ENCODE measurements at places on chromosomes 2 and 18.

DNA sequence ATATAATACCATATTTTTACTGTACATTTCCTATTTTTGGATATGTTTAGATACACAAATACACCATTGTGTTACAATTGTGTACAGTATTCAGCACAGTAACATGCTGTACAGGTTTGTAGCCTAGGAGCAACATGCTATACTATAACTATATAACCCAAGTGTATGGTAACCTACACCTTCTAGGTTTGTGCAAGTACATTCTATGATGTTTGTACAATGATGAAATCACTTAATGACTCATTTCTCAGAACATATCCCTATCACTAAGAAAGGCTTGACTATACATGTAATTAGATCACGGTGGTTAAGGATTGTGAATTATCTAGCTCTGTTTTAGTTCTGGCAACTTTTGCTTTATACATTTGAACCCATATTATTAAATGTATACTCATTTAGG is 31.3 kb downstream of the NPHP1 start:
- peak; percentile 7 for DNase-seq

GRCh38 chr18:10681581-10682367 is 155.9 kb downstream of the NAPG start:
- DNase-seq, result no peak

GRCh38 chr2:139367416-139367815 is 587.2 kb upstream of the NXPH2 start:
- DNase-seq, result no peak

GRCh38 chr2:39922679-39923405 is 143.8 kb upstream of the THUMPD2 start:
- no peak for DNase-seq

- DNase-seq, result no peak
Measured at GRCh38 chr18:68314403-68314802, 400.5 kb downstream of the TMX3 start.

- DNase-seq, result peak; percentile 31
Measured at GRCh38 chr18:61679836-61680235, 213.0 kb downstream of the RNF152 start.

DNA sequence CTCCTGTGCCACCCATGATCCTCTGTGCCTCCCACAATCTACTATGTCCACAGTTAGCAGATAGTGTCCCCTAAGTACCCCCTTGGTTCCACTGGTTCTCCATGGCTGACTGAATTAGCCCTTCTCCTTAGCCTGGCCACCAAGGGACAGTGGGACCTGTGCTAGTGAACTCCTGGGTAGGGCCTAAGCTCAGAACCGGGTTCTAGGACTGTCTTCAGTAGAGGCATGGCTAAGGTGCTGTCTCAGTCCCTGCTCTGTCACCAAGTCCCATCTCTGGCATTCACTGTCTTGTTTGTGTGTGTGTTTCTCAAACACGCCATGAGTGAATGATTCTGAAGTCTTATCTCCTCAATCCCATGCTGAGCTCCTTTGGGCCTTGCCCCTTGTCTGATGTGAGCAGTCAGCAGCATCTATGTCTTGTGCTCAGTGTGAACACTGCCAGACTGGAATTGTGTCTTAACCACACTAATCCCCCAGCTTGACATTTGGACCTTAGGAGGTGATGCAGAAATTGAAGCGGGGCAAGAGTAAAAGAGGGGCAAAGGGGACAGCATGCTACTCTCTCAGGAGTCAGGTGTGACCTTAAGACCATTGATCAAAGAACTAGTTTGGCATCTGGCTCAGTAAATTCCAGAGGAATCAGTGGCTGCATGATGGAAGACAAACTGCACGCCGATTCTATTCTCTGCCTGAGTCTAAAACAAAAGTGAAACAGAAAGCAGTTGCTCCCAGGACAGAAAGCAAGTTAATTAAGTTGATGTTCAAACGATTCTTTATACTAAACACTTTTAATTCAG is 190.5 kb downstream of the ALPK2 start:
- peak; percentile 78 for DNase-seq

- no peak for DNase-seq
Measured at GRCh38 chr2:127174136-127174535, 46.0 kb downstream of the CYP27C1 start.

DNA sequence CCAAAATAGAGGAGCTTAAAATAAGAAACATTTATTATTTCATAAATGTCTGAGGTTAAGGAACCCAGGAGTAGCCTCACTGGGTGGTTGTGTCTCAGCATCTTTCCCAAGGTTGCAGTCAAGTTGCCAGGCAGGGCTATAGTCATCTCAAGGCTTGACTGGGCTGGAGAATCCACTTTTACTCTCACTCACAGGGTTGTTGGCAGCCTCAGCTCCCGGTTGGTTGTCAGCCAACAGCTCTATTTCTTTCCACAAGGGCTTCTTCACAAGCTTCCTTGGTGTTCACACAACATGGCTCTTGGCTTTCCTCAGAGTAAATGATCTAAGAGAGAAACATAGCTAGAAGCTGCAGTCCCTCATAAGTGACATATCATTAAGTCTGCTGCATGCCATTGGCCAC is 55.6 kb upstream of the TEX51 start:
- no peak for DNase-seq

GRCh38 chr18:7926526-7926925 is 359.4 kb downstream of the PTPRM start:
- peak; percentile 45 for DNase-seq

GRCh38 chr2:175571078-175571653 is 389.7 kb upstream of the ATP5MC3 start:
- no peak for DNase-seq

GRCh38 chr2:170139276-170139967 is 38.5 kb upstream of the MYO3B start:
- DNase-seq, result no peak

GRCh38 chr2:208356846-208357574 is 49.6 kb upstream of the PTH2R start:
- peak; percentile 14 for DNase-seq

DNA sequence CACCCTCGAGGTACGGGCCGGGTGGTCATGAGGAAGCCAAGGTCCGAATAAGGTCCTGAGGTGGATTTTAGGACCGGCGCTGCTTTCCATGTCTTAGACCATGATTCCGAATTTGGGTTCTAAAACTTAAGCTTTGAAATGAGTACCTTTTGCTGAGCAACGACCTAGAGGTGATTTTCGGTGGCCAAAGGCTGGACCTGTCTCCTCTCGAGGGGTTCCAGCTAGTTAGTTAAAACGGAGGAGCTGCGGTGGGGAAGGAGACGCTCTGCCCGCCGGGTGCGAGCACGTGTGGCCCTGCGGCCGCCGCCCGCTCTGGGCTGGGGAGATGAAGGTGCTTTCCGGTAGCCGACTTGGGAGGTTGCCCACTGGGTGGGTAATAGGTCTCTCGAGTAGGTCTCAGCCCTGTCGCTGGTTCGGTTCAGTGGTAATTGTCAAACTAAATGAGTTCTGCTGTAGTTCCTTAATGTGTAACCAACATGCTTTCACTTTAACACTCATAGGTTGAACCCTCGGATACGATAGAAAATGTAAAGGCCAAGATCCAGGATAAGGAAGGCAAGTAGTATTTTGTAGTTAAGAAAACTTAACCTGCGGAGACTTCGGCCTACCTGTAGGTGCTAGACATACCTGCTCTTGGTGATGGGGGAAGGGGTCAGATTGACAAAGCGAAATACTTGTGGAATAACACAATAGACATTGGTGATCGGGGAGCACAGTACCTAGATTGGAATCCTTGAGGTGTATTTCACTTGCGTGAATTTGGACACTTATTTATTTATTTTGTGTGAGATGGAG is 572 bp downstream of the RPS27A start:
- DNase-seq, result peak; percentile 10

DNA sequence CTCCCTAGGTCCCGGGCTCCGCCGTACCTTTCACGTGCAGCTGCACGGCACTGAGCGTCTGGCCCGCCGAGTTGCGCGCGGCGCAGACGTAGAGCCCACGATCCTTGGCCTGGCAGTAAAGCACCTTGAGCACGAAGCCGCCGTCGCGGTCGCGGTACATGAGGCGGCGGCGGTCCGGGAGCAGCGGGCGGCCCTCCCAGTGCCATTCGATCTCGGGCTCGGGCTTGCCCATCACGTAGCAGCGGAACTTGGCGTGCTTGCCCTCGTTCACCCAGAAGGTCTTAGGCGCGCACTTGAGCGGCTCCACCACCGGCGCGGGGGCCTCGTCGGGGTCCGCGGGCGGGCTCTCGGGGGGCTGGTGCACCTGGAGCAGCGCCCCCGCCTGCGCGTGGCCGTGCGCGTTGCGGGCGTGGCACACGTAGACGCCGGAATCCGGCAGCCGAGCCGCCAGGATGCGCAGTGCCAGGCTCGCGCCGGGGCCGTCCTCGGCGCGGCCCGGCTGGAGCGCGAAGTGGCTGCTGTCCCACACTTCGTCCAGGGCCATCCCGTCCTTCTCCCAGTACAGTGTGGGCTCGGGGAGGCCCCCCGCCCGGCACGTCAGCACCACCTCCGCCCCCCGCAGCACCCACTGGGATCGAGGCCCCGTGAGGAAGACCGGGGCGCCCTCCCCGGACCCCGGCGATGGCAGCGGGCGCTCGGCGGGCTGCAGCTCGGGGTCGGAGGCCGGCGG is 980 bp downstream of the OBSL1 start:
- DNase-seq, result peak; percentile 69

GRCh38 chr2:31920962-31921361 is 89.8 kb downstream of the MEMO1 start:
- no peak for DNase-seq

DNA sequence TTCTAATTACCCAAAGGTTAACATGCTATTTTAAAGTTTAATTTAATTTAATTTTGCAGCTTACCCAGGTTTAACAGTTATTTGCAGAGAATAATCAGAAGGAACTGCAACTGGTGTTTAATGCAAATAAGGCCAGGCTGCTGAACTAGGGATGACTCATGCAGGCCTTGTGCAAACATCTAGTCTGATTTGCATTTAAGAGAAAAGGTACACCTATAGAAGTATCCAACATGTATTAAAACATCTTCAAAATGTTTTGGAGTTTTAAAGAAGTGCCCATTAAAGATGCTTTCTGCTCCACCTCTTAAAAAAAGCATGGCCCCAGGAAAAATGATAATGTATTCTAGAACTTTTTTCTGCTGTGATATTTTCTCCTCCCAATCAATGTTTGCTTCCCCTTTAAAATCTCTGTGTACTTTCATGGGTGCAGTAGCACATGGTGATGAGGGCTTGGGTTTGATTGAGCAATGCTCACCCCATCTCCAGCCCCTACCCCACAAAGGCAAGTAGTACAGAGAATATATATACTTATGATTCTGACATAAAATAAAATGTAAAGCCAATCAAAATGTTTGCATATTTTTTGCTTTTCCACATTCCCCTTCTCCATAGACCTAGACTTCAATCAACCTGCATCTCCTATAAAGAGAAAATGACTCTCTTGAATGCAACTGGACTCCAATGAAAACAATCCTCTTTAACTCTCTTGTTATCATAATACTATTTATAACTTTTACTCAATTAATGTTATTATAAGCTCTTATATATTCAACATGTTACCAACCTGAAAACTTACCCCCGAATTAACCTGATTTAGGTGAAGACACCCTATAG is 54.1 kb downstream of the ATP8B1 start:
- DNase-seq, result no peak

- no peak for DNase-seq
Measured at GRCh38 chr2:128298846-128299507, 19.7 kb downstream of the HS6ST1 start.

DNA sequence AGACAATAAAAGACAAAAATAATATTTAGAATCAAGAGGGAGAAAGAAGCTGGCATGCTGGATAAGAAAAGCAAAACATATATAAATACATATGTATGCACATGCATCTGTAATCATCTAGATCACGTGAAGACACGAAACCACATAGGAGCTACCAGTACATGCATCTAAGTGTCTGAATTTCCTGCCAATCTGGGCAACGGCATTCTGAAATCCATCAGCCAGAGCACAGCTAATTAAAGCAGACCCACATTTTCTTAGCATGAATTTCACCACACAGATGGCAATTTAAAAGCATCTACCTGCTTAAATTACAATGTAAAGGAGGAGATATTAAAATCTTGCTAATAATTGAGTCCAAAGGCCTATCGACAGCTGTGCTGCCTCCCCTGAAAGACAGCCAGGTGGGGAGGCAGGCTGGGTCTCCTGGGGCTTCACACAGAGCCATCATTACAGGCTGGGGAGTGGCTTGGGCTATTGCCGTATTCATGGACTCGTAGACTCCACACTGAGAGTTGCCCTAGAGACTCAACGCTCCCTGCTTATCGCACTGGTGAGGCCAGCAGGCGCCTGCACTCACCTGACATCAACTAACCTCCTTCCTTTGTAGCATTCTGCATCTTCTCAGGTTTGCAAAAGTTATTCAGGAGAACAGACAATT is 272.5 kb upstream of the PXDN start:
- no peak for DNase-seq

GRCh38 chr2:19988600-19988999 is 1.3 kb downstream of the WDR35 start:
- no peak for DNase-seq

DNA sequence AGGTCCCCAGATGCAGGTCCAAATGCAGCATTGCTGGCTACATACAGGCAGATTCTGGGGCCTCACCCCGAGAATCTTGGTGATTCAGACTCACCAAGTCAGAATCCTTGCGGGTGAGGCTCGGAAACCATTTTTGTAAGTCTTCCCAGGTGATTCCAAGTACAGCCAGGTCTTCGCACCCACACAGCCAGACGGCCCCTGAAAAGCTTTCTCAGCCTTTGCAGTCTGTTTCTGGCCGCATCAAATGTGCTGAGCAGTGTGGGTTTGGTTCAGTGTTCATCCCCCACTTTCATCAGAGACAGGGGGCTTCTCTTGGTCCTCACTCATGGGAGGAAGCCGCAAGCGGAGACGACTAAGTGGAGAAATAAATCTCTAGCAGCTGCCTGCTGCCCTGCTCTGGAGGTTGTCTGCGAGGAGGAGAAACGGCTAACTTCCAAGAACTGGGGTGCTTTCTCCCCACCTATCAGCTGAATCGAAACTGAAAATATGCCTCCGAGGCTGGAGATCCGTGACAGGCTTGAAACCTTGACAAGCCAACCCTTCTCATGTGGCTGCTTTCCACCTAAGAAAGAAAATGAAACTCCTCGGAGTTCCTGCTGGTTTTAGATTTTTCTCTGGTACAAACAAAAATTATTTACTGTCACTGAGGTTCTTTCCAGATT is 8.9 kb upstream of the TMEM185B start:
- peak; percentile 77 for DNase-seq

DNA sequence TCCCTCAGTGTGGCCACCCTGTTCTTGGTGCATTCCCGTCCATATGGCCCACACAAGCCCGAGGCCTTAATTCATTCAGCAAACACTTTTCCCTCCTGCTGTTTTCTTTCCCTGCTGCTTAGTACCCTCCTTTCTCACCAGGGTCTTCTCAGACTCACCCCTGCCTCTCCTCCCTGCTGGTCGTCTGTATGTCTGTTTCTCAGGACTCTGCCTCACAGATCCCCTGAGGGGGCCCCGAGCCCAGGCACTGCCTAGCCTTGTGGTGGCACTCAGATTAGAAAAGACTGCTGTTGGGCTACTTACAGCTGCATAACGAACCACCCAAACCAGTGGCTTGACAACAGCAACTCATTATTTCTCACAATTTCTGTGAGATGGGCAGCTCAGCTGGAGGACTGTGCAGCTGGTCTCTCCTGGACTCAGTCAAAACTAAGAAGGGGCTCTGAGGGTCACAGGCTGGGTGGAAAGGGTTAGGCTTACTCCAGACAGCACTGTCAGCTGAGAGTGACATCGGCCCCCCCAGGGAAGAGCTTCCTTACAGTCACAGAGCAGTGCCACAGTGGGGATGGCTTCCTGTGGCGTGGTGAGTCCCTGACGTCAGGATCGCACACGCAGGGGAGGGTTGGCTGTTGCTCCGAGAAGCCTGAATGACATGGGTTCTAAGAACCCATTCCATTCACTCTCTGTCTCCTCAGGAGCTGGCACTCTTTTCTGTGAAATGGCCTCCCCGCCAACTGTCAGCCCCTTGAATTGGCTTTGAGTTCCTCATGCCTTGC is 139.0 kb downstream of the UXS1 start:
- DNase-seq, result no peak

- DNase-seq, result peak; percentile 23
Measured at GRCh38 chr2:208489687-208490086, 83.1 kb downstream of the PTH2R start.
